ENCODE measurements at places on chromosomes 5 and 9. TPM values are rescaled to one million over a fixed set of nuclear protein-coding genes. Genes with fewer than 3 reads are reported as not detected.

PCDHGA9 gene
- total RNA-seq = 4.5 TPM

PCDHGA5 gene
- 0.92 TPM for total RNA-seq

PRRX2 gene
- 0.59 TPM for total RNA-seq

PDE6A gene
- not detected for total RNA-seq

SPATA31E1 gene
- total RNA-seq = not detected

CD72 gene
- 1.2 TPM for total RNA-seq

GRM6 gene
- total RNA-seq = not detected

ADCY2 gene
- total RNA-seq = not detected

TCOF1 gene
- total RNA-seq = 14.6 TPM

THBS4 gene
- 0.30 TPM for total RNA-seq

EPB41L4A gene
- 3.2 TPM for total RNA-seq

LCN9 gene
- total RNA-seq = not detected

CTXN3 gene
- total RNA-seq = not detected

HRH2 gene
- total RNA-seq = not detected

SCGB3A1 gene
- total RNA-seq = not detected

HOMER1 gene
- total RNA-seq = 15.8 TPM

SPINK6 gene
- not detected for total RNA-seq

GPR151 gene
- not detected for total RNA-seq

IL4 gene
- total RNA-seq = not detected

ADGRV1 gene
- total RNA-seq = 0.89 TPM

OR1N2 gene
- total RNA-seq = not detected

SHOC1 gene
- total RNA-seq = 0.09 TPM

RNF180 gene
- 15.2 TPM for total RNA-seq

FAM153A gene
- not detected for total RNA-seq

SLU7 gene
- total RNA-seq = 71.6 TPM

C9orf153 gene
- total RNA-seq = 1.1 TPM

TEK gene
- 89.3 TPM for total RNA-seq

PCDHB12 gene
- total RNA-seq = 0.30 TPM

TRAF1 gene
- 2.1 TPM for total RNA-seq

HEMGN gene
- not detected for total RNA-seq

TMEM232 gene
- 1.7 TPM for total RNA-seq

PCDHB2 gene
- 0.74 TPM for total RNA-seq

TAF11L8 gene
- total RNA-seq = not detected

PCDHGB2 gene
- total RNA-seq = 2.4 TPM

TUSC1 gene
- 10.4 TPM for total RNA-seq

PHF2 gene
- total RNA-seq = 13.7 TPM

DCTN4 gene
- 89.3 TPM for total RNA-seq

IFNA2 gene
- total RNA-seq = not detected

CCL28 gene
- 1.5 TPM for total RNA-seq

PDE8B gene
- total RNA-seq = not detected

ZNF879 gene
- 2.8 TPM for total RNA-seq

TNFSF8 gene
- not detected for total RNA-seq

GLDC gene
- under 0.01 TPM for total RNA-seq

QRFP gene
- total RNA-seq = not detected

CD274 gene
- total RNA-seq = 22.5 TPM

ANKDD1B gene
- total RNA-seq = 1.6 TPM

BDP1 gene
- total RNA-seq = 32.0 TPM

PLPPR1 gene
- total RNA-seq = not detected

SYNPO gene
- 15.4 TPM for total RNA-seq

ALDH1A1 gene
- 141 TPM for total RNA-seq
